ENCODE measurements at places on chromosomes 12 and 14.

DNA sequence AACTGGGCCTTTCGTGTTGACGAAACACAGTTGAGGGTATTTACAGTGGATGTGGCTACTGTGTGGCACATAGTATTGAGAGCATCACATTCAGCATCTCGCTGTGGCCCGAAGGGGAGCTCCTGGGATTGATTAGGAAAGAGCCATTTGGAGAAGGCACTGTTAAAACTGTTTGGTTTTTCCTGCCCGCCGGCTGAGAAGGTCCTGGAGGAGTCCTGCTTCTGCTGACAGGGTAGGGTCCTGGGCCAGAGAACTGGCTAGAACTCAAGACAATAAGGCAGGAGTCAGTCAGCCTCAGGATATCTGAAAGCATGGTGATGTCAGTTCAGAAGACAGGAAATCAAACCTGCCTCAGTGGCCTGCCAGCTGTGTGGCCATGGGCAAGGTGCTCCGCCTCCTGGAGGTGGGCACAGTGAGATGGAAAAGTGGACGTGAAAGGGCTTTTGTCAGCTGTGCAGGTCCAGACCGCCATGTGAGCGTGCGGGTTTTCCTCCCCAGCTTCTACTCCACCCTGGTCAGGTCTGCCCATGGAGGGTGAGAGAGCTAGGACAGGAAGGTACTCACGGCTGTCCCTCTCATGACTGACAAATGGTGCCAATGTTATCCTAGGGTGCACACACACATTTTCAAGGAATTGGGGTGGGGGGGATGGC is 92.3 kb downstream of the NTF3 start:
- DNase-seq: no peak

GRCh38 chr14:105394714-105395537 is 3.4 kb upstream of the TEX22 start:
- no peak for DNase-seq

DNA sequence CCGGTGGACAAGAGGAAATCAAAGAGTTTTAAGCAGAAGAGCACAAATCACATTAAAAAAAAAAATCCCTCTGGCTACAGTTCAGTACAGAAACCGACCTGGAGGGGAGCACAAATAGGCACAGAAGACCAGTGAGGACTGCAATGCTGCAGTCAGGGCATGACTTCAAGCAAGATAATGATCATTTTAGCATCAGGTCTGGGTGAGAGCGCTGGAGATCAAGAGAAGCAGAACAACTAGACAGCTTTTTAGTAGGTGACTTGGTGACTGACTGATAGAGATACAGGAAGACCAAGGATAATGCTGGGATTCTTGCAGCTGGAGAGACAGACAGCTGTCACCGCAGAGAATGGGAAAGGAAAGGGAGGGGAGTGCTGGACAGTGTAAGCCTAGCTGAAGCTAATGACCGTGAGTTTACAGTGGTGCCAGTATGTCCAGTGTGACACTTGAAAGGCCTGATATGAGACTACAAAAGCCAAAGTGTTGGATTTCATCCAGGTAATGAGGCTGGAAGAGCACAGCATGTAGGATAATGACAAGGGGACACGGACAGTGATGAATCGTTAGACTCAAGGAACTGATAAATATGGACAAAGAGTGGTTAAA is 5.6 kb downstream of the NFYB start:
- no peak for DNase-seq

- DNase-seq: no peak
These were observed 7.0 kb downstream of the VCPKMT start for GRCh38 chr14:50109342-50109741.

DNA sequence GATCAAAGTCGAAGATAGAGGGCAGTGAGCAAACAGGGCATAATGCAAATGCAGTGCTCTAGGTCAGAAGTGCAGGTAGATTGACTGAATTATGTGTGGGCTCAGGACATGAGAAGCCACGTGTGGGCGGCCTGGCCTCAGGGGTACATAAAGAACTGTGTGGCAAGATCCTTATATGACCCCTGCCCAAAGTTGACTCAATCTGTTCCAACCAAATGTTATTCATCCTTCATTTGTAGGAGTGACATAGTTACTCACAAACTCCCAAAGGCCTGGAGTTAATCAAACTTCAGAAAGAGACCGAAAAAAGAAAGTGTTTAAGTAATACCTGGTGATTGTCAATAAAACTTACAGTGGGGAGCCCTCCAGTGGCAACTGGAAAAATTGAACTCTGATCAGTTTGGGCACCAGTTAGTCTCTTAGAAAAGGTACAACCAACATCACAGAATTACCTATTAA is 150.4 kb upstream of the FAR2 start:
- peak; percentile 3 for DNase-seq

DNA sequence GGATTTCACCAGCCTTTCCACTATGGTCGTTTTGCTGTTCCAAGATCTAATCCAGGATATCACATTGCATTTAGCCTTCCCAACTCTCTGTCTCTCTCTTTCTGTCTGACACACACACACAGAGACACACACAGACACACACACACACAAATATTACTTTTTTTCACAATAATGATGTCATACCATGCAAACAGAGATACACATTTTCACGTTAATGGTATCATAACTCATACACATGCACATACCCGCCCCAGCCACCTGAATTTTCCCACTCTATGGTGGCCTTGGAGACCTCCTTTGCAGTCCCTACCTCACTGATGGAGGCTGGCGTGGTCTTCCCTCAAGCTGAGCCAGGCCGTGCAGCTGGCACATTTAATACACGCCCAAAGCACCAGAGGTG is 7.2 kb upstream of the MYL2 start:
- DNase-seq: no peak

- no peak for DNase-seq
These were observed 102.5 kb downstream of the SLC41A2 start for GRCh38 chr12:104855599-104855998.

- DNase-seq: no peak
These were observed 7.9 kb downstream of the GABARAPL1 start for GRCh38 chr12:10220398-10221077.

DNA sequence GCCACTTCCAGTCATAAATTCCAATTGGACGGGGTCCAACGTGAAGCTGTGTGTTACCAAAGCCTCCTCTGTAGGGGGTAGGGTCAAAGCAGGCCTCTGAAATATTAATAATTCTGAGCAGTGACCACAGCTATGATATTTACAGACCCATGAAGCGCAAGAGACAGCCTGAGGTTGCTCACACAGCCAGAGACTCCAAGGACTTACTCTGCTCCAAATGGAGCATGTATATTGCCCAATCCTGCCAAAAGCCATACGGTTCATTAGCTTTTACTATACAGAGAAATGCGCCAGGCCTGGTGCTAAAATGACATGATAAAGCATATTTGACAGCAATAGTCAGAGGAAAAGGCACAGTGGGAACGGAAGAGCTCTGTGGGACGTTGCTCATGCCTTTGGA is 151.3 kb downstream of the PAH start:
- no peak for DNase-seq

DNA sequence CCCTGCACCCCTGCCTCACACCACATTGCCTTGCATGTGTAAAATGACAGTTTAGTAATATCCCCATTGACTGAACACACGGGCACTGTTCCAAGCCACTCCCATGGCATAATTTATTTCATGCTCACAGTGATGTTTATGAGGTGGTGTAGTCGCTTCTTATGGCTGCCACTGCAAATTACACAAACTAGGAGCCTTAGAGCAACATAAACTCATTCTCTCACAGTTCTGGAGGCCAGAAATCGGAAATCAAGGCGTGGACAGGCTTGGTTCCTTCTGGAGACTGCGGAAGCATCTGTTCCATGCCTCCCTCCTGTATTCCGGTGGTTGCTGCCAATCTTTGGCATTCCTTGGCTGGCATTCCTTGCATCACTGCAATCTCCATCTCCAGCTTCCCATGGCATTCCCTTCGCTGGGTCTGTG is 97.3 kb downstream of the RIN3 start:
- no peak for DNase-seq

DNA sequence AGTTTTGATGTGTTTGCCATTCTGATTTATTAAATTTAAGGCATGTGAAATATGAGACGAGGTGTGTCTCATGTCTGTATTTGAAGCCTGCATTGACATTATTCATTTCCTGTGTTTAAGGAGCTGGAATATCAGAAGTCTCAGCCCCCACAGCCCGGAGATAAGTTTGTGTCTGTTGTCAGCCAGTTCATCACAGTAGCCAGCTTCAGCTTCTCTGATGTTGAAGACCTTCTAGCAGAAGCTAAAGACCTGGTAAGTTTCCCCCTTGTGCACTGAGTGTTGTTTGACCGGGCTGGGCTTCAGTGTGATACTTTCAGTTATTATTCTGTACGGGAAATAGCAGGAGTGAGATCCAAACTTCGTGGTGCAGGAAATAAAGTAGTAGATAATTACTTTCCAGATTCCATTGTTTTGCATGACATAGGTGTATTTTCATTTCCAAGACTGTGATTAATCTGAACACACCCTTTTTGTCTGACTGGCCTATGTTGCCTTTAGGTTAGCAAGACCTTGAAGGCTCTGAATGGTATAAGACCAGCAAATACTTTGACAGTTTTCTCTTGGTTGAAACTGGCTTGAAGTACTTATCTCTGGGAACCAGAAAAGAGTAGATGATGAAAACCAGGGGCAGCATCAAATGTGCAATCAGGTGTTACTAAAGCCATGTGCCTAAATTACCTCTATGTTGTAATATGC is 101.5 kb downstream of the GPR135 start:
- no peak for DNase-seq

GRCh38 chr12:17358835-17359234 is 731.2 kb downstream of the RERGL start:
- DNase-seq: no peak

DNA sequence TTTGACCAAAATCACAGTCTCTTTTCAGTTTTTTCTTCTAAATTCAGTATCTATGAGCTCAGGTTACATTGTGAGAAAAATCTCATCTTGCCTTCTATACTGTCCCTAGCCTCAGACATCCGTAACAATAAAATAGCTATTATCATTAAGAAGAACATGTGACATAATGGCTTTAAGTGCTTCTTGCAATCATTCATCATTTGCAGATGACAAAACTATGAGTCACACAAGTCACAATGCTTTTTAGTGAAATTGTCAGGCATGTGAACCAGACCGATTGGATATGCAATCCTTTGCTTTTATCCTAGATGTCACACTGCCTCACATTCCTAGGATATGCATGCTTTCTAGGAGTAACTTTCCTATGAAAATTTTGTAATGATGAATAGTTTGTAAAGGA is 313.1 kb downstream of the SLC6A15 start:
- DNase-seq: peak; percentile 64

DNA sequence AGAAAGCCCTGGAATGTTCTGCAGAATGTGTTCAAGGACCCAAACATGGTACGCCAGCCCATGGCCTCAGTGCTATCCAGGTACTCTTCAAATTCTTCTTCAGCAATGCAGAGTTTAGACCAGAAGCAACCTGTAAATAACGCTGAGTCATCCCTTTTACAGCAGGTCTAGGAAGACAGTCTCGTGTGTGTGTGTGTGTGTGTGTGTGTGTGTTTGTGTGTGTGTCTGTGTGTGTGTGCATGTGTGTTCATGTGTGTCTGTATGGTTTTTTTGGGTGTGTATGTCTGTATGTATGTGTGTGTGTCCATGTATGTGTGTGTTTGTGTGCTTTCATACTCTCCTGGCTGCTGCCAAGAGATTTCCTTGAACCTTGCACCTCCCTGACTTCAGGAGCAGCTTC is 60.1 kb upstream of the RFX4 start:
- DNase-seq: no peak

DNA sequence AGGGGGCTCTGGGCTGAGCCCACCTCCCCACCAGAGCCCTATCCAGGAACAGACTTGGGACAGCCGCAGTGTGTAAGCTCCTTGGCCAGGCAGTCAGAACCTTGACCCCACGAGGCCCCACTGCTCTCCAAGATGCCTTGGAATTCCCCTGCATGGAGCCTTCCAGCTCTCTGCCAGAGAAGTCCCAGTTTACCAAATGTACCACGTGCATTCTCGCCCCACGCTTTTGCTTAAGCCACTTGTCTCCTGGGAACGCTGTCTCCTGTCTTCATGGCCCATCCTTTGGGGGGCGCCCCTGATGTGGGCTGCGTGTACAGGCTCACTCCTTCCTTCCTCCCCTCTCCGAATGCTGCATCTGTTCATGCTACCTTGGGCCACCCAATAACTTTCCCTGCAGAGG is 7.9 kb downstream of the FAIM2 start:
- DNase-seq: no peak

GRCh38 chr12:124747426-124748161 is 116.1 kb downstream of the SCARB1 start:
- peak; percentile 92 for DNase-seq

- DNase-seq: no peak
These were observed 14.0 kb downstream of the ATF7IP start for GRCh38 chr12:14379508-14379907.

- DNase-seq: no peak
These were observed 238.8 kb downstream of the DACT1 start for GRCh38 chr14:58876608-58877007.

GRCh38 chr14:69101331-69101826 is 51.5 kb downstream of the DCAF5 start:
- peak; percentile 60 for DNase-seq

- no peak for DNase-seq
These were observed 984.2 kb downstream of the FSCB start for GRCh38 chr14:43522901-43523300.

- DNase-seq: peak; percentile 69
These were observed 170.9 kb downstream of the DUSP6 start for GRCh38 chr12:89181271-89181920.

DNA sequence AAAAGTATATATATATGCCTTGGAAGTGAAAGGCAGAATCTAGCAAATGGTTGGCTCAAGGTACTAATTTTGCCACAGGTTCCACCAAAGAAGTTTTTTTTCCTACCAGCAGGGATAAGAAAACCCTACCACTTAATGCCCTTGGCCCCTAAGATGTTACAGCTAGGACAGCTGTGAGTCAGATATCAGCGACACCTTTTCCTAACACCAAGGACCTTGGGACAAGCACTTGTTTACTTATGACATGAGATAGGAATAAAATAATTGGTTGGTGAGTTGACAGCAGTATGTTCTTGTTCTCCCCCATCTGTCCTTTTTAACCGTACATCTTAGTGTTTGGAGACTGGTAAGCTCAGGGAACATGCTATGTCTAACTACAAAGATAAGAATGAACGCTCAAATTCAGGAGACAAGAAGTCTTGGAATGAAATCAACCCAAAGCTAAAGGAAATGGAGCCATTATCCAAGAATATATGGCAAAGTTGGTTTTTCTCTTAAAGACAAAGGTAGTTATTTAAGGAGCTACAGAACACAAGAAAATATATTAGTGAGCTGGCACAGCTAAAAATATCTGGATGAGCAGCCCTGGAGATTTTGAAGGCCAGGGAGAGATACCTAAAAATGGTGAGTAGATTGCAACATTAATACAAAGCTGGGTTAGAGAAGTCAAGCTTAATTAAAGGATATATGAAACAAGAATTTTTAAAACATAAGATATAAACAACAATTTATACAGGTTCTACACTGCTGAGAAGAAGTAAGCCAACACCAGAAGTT is 126.8 kb downstream of the TMTC1 start:
- DNase-seq: no peak

DNA sequence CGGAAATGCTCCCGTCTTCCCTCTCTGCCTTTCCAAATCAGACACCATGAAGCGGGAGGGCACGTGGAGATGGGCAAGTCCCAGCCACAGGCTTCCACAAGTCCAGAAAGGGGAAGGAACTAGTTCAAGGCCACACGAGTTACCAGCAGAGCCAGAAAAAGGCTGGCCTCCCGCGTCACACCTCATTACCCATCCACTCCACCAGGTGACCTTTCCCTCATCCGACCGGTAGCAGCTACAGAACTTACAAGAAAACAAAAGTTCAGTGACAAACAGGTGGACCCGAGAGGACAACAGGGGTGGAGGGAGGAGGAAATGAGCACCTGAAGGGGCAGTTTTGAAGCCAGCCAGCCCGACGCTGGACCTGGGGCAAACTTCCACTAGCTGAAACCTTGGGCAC is 46.9 kb downstream of the CHGA start:
- DNase-seq: no peak

GRCh38 chr12:107207931-107208525 is 114.7 kb upstream of the CRY1 start:
- peak; percentile 2 for DNase-seq
